ENCODE measurements at places on chromosomes 12 and 14.

- no peak for DNase-seq
These were observed 6.3 kb downstream of the DDX55 start for GRCh38 chr12:123608182-123608581.

- no peak for DNase-seq
These were observed 7.8 kb upstream of the KRT74 start for GRCh38 chr12:52581481-52581880.

GRCh38 chr12:90969346-90969745 lies 14.4 kb upstream of the CCER1 start:
- DNase-seq: no peak

DNA sequence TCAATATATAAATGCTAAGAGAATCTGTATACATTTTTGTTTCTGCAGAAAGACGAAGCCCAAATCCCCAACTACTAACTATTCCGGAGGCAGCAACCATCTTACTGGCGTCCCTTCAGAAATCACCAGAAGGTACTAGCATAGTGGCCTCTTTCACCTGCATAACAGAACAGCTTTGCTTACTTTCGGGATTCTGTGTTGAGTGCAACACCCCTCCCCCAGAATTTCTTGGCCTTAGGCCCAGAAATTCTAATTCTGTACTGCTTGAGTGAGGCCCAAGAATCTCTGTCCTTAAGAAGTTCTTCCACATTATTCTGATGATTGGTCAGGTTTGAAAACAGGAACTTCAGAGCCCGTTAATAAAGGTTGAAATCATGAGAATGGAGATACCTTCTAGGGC lies 2.9 kb downstream of the SPX start:
- DNase-seq: no peak

- DNase-seq: no peak
These were observed 239.7 kb downstream of the TMEM121 start for GRCh38 chr14:105765893-105766614.

- peak; percentile 58 for DNase-seq
These were observed 722 bp downstream of the TMED8 start for GRCh38 chr14:77375973-77376770.

GRCh38 chr12:80186727-80187217 lies 87.4 kb downstream of the OTOGL start:
- peak; percentile 64 for DNase-seq

GRCh38 chr12:124481772-124482566 lies 85.4 kb downstream of the NCOR2 start:
- DNase-seq: no peak

DNA sequence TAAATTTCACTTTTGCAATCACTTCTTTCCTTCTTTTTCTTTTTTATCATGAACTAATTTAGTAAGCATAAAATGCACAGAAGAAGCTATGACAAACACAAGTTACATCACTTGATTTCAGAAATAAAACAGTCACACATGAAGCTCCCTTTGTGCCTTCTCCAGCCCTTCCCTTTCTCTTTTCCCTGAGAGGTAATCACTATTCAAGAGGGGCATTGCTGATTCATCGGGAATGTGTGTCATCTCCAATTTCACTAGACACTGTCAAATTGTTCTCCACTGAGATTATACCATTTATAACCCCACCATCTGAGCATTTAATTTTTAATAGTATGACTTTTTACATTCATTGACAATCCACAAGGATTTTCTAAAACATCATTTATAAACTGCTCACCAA lies 91.6 kb upstream of the PTPRQ start:
- no peak for DNase-seq

GRCh38 chr14:64800000-64800399 lies 79.7 kb downstream of the SPTB start:
- no peak for DNase-seq

GRCh38 chr12:67925077-67925476 lies 64.2 kb upstream of the IFNG-AS1 start:
- no peak for DNase-seq

- no peak for DNase-seq
These were observed 2.8 kb downstream of the PIANP start for GRCh38 chr12:6697584-6698351.

- no peak for DNase-seq
These were observed 90.4 kb downstream of the ADGRD1 start for GRCh38 chr12:131044136-131044535.

DNA sequence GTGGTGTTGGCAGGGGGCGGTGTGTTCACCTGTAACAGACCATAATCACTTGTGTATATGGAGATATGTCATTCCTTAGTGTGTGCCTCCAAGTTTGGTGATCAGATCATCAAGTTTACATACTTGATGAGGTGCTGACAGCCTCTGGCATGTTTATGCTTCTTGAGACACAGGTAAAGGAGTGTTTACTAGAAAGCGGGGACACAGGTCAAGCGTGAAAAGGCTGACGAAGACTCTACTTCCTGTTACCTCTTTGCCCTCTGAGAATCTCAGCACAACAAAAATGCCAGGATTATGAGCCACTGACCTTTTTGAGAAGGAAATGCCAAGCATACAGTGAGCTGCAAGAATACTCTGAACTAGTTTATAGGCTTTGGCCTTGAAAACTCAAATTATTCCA lies 29.6 kb downstream of the PRDM4 start:
- no peak for DNase-seq

DNA sequence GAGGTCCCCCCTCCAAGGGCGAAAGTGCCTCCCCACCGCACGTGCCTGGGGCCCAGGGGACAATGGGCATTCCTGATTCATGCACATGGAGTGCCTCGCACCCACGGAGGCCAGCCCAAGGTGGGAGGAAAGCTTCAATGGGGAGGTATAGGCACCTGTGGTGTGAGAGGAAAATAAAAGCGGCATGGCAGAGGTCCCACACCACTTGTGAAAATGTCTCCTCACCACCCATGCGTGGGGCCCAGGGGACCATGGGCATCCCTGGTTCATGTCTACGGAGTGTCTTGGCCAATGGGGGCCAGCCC lies 384.7 kb downstream of the ALG10 start:
- no peak for DNase-seq

- peak; percentile 88 for DNase-seq
These were observed 32.9 kb downstream of the TCHP start for GRCh38 chr12:109932878-109933503.

- DNase-seq: peak; percentile 63
These were observed 114.7 kb downstream of the SLC8A3 start for GRCh38 chr14:70073924-70074566.

GRCh38 chr14:37571391-37571790 lies 23.7 kb downstream of the FOXA1 start:
- DNase-seq: no peak

- DNase-seq: no peak
These were observed 49.5 kb downstream of the FANCM start for GRCh38 chr14:45185100-45185814.

DNA sequence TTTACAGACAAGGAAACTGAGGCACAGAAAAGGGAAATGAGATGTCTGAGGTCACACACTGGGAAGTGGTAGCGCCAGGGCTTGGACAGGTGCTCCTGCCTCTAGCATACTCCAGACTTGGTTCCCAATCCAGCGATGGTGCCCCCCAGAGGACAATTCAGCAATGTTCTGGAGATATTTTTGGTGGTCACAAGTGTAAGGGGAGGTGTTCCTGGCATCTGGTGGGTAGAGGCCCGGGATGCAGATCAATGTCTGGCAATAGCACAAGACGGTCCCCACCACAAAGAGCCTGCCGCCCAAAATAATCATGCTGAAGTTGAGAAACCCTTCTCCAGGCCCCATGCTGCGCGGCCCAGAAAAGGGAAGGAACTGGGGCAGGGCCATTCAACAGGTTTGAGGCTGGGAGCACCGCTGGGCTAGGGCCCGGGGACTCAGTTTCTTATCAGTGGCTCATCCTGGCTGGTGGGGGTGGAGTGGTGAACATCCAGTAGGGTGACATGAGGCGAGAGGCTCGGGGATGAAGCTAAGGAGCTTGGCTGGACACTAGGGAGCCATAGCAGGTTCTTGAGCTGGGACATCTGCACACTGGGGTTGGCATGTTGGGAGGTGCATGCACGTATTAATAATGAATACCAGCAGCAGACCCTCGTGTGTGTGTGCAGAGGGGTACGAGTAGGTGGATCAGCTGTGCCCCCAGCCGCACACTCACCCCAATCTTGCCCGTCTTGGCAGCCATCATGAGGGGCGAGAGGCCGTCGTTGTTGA lies 35.1 kb downstream of the TRPV4 start:
- DNase-seq: no peak

- no peak for DNase-seq
These were observed 613 bp downstream of the ARHGEF40 start for GRCh38 chr14:21070610-21071224.

GRCh38 chr12:14981049-14981448 lies 8.2 kb downstream of the PDE6H start:
- no peak for DNase-seq

- DNase-seq: no peak
These were observed 4.6 kb upstream of the ESR2 start for GRCh38 chr14:64298773-64299172.

GRCh38 chr12:84596266-84596665 lies 316.3 kb downstream of the SLC6A15 start:
- no peak for DNase-seq

DNA sequence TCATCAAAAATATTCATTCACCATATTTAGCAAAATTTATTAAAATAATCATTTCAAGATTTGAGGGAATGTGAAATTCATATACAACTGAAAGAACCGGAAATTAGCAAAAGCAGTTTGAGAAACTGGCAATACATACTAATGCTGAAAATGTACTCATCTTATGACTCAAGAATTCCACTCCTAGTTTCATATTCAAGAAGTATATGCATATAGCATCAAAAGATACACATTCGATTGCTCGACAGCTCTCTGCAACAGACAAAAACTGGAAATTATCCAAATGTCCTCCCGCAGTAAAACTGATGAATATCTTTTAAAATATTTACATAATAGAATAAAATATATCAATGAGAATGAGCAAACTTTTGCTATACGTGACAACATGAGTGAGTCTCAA lies 189.2 kb upstream of the MGAT4C start:
- no peak for DNase-seq

DNA sequence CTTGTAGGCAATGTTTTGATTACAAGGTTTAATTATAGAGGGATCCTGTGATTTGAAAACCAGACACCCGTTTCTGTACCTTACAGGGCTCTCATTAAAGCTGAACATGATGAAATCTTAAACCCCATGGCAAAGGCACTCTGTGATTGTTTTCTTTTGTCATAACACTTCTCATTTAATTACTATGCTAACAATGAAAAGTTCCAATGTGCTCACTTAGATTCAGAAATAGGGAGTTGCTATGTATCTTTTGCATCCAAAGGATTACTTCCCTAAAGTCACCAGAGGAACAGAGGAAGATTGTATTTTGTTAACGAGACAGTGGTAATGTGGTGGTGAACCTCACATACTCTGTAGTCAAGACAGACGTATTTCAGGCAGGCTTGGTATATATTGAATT lies 81.5 kb upstream of the MYF6 start:
- DNase-seq: no peak

DNA sequence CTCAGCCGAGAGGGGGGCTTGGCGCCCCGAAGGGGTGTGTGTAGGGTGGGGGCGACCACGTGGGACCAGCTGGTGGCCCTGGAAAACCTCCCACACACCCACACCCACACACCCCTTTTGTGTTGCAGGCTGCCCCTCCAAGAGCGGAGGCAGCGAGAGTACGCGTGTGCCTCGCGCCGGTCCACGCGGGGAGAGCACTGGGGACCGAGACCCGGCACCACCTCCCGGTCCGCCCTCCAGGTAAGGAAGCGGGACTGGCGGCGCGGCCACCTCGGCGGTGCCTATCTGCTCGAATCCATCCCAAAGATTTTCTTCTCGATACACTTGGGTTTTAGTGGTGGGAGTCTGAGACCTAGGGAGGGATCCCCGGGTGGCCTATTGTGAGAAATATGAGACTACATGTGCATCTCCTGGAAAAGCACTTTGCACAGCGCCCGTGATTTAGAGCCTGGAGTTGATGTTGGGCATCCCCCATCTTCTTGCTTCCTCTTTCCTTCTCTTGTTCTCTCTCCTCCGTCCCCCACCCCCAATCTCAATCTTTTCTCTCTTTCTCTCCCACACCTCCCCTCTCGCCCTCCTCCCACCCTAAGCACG lies 393 bp downstream of the SYT1 start:
- no peak for DNase-seq

DNA sequence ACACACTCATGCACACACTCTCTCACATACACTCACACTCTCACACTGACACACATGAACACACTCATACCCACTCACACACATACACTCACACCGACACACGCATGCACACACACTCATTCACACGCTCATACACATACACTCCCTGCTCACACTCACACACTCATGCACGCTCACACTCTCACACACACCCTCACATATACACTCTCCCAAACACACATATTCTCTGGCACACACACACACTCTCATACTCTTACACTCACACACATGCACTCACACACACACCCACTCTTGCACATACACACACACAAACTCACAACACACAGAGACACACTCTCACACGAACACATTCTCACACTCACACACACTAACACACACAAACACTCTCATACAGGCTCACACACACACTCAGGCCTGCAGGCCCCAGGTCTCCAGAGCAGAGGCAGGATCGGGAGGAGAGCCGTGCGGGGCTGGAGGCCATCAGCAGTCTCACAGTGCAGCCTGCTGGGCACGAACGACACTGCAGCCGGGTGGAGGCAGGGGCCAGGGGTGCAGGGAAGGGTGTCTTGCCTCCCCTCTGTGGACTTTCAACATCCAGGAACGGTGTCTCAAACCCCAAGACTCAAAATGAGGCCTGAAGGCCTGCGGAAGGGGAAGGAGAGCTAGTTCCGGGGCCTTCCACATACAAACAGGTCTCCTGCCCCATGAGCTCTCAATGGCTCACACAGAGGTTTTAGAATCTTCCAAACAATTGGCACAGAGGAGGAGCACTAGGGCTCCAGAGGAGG lies 148.7 kb downstream of the ANO2 start:
- no peak for DNase-seq

GRCh38 chr12:120943482-120943881 lies 34.9 kb upstream of the HNF1A start:
- DNase-seq: no peak

DNA sequence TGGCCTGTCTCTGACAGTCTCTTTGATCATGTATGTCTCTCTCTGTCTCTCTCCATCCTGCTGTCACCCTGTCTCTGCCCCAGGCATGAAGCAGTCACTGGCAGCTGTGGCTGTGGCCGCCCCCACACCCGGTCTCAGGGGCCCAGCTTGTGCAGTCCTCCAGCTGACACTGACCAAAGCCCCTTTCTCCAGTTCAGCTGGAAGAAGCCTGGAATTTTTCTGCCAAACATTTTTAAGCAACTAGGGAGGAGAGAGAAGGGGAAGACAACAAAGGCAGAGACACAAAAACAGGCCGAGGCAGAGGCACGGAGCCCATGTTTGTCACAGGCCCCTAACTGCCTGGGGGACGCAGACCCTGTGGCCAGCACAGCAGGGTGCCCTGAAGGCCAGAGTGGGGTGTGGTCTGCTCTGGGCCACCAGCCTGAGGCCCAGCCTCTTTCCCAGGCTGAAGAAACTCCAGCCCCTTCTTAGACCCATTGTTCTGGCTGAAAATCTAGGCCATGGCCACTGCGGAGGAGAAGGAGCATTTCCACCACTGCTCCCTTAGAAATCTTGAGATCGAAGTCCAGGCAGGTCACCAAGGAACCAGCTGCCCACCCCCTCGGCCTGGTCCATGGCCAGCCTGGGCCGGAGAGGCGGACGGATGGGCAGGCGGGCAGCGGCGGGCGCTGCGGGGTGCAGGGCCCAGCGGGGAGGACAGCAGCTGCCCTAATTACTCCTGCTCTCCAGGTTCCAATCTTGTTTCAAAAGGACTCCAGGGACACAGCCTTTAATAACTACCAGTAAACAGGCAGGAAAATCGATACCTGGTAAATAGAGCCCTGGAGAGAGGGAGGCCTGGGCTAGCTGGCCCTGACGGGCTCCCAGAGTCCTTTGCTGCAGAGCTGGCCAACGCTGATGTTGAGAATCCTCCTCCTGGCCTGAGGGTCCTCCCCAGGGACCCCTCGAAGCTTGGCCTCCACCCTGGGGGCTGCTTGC lies 14.9 kb downstream of the DTX1 start:
- no peak for DNase-seq

Data from right atrium auricular region (tissue), 2 donors.